ENCODE measurements at places on chromosomes 5 and 9.

DNA sequence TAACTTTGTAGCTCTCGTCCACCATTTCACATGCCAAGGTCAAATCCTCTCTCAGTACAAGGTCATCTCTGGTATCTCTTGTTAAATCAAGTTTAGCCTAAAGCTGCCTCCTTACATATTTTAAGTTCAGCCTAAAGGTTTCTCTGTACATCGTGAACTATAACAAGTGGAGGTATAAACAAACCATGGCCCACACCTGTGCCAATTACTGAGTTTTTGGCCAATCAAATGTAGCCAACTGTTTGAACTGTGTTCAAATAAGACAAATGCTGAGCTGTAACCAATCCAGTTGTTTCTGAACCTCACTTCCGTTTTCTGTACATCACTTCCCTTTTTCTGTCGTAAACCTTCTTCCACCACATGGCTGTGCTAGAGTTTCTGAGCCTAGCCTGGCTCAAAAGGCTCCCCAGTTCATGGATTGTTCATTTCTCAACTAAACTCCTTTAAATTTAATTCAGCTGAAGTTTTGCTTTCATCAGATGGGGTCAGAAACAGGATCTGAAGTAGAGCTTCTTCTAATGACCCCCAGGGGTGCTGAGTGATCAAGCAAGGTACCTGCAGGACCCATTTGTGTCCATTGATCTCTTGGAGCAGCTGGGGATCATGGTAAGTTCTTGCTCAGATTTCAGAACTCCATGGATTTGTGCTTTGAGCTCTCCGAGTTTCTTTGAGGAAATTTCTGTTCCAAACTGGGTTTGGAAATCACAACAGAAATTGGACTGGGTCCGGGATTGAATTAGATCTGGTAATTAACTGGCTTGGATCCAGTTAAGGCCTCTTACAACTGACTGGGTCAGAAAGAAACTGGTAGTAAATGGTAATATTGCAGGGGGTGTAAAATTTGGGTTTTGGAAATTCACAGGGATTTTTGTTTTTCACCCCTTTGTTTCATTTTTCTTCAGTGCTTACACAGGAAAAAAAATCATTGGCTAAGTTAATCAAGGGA lies 11.0 kb upstream of the NANS start:
- peak; percentile 23 for DNase-seq

DNA sequence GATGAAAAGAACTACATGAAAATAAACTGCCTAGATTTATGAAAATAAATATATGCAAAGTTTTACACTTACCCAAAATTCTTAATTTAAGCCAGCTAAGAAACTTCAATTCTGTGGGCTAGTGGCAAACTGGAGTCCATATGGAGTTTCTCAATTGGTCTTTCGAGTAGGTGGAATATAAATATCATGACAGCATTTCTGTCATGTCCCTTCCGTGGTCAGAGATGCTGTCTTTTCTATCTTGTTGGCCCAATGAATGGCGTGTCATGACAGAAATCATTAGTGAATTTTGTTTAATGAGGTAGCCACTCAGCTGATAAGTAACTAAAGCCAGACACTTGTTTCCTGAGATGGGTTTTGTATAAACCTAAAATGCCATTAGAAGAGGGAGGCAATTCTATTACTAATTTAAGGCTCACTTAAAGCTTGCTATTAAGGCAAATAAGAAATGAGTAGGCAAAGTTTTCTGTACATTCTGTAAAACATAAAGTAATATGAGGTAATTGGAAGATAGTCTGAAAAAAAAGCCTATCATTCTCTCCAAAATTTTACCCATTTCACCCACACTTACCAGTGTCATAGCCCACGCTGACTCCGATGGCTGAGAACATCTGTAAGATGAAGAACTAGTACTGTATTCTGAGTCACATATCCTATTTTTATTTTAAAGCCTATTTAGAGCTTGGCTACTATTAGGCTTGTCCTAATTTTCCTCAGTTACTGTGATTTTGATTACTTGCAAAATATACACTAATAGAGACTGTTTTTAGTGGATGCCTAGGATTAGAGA lies 419.3 kb upstream of the MEF2C start:
- no peak for DNase-seq

GRCh38 chr5:13359344-13359743 lies 585.1 kb downstream of the DNAH5 start:
- no peak for DNase-seq

DNA sequence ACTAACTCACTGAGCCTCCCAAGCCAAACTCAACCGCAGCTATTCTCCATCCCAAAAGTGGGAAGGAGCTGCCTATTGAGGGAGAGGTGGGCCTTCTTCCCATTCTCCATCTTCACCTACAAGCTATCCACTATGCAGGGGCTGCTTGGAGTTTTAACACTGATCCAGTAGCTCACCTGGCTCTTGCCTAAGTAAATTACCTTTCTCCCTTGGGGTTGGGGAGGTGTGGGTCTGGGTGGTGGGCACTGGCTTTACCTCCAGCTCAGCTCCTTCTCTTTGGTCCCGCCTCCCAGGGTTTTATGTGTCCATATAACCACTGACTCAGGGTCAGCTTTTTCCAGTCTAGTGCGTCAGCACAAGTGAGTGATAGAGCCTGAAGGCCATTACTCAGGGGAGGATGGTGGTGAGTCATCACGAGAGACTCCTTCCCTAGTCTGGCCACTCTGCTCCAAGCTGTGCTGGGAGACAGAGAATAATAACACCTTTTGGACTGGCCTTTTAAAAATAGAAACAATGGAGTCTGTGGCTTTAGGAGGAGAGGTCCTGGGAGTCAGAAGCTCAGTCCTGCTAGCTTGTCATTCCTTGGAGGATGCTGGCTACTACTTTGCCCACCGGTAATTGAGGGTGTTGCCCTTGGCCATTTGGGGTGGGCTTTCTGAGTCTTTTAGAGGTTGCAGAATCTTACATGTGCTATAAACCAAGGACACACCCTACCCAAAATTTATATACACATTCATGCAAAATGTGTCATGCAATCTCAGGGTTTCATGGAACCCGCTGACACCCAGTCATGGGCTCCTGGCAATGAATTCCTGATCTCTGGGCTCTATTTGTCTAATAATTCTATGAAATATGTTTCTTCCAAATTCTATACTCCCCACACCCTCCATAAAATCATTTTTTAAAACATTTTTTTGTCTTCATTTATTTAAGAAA lies 35.6 kb upstream of the ATP6V1G1 start:
- DNase-seq: no peak

DNA sequence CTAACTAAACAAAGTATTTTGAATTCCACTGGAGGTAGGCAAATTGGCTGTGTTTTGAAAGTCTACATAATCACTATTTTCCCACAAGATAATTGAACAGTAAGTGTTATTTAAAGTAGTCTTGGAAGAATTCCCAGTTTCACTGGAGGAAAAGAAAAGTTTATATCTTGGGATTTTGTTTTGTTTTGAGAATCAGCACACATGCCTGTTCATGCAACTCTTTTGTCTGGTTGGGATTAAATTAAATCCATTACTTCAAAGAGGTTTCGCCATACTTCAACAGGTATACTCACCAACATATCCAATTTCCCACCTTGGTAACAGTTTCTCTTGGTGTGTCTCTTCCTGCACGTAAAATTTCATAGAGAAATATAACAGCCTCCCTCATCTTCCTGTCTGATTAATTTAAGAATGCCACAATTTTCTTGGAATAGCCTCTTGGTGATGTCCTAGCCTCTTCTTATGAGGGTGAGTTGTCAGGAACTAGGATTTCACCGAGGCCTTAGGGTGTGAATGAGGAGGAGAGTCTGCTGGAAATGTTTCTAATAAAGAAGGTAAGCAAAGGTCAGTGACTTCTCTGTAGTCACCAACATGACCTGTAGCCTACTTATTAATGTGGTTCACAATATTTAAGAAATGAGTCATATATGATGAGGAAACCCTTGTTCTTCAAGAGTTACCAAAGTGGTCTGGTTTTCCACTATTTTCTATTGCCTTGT lies 48.1 kb downstream of the ITGA2 start:
- no peak for DNase-seq

DNA sequence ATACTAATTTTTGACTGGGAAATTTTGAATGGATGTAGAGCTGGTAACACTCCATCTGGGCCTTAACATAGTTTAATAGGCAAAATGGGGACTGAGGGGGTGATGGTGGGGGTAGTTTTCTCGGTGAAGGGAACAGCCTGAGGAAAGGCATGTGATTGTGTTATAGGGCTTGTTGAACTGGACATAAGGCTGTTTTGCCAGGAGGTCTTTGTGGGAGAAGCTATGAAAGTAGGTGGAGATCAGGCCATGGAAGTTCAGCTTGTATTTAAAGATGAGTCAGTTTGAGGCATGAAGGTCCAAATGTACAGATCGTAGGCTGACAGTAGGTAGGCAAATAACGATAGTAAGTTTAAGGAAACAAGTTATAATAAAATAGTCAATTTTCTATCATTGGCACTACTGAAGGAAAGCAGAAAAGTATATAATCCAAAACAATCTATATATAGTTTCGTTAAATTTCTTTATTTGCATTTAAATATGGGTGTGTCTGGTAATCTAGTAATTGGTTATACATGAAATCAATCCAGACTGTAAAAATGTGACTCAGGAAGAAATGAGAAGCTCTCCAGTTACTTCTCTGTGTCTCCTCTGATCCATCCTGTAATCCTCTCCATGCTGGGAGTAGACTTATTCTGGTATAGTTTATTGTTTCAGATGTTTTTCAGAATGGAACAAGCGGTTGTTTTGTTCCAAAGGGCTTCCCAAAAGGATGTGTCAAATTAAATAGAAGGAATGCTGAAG lies 2.8 kb downstream of the CSNK1G3 start:
- DNase-seq: no peak

- DNase-seq: no peak
Measured at GRCh38 chr5:78538240-78538850, 110.2 kb downstream of the LHFPL2 start.

DNA sequence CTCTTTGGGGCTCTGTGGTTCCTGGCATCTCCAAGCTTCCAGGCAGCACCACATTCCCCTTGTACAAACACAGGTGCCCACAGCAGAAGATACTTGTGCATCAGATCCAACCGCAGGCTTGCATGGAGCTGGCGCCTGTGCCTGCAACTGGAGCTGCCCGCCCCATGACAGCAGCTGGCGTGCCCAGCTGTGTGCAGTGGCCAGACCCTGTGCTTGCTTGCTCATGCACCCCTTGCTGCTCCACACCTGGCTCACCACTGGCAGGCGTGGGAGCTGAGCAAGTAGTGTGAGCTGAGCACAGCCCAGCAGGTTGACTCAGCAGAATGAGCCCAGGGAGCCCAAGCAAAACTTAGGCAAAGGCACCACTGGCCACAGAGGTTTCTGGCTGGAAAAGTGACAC lies 84.4 kb upstream of the STARD4 start:
- no peak for DNase-seq

DNA sequence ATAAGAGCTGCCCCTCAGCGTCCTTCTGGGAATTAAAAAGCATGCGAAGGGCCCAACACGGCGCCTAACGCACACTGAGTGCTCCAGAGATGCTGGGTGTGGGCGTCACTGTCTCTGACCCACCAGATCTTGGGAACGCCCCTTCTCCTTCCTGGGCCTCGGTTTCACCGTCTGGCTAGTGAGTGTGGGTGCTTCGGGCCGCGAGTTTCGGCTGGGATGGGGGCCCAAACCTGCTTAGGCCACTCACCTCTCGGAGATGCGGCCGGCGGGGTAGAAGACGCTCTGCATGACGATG lies 3.7 kb downstream of the PIP5KL1 start:
- no peak for DNase-seq

DNA sequence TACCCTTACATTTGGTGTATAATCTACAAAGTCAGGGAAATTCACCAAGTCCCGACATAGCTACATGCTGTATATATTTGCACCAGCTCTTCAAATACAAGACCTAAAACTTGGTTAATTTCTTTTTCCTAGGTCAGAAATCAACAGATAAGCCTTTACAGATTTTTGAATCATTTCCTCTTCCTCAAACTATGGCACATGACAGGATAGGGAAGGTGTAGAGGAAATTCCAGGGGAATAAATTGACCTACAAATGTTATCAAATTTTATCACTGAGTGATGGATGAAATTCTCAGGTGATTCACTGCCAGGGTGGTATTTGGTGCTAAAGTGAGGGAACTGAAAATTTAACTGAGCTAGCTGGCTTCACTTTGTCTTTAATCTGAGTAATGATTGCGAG lies 360.0 kb downstream of the BNC2 start:
- DNase-seq: no peak

GRCh38 chr9:137162505-137163364 lies 7.1 kb downstream of the LRRC26 start:
- DNase-seq: no peak

DNA sequence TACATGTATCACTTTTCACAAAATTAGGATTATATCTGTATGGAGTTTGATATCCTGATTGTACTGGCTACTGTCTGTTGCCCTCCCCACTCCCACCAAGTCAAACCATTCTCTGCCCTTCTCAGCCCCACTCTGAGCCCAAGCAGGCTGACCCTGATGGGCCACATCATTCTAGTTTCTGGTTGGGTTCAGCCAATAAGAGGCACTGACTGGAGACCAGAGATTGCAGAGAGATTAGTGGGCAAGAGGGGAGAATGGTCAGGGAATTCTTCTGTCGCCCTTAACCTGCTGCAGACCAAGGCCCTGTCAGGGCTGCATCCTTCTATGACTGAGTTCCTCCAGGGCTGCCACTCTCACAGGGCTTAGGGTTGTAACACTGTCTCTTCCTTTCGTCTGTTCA lies 2.7 kb downstream of the HSPB3 start:
- DNase-seq: no peak

- no peak for DNase-seq
Measured at GRCh38 chr5:179263391-179264052, 81.7 kb downstream of the ADAMTS2 start.
